ENCODE measurements at places on chromosomes 12 and 14. TPM values are rescaled to one million over a fixed set of nuclear protein-coding genes. Genes with fewer than 3 reads are reported as not detected.

Gene WSCD2
- total RNA-seq, result 34.3 TPM

Gene CNOT2
- total RNA-seq, result 55.6 TPM

Gene FAM90A1
- under 0.01 TPM for total RNA-seq

Gene SYNDIG1L
- total RNA-seq, result 0.65 TPM

Gene CACNA2D4
- 3.4 TPM for total RNA-seq

Gene GPX2
- not detected for total RNA-seq

Gene TAS2R9
- total RNA-seq, result not detected

Gene TMEM117
- total RNA-seq, result 12.7 TPM

Gene CCDC175
- not detected for total RNA-seq

Gene SMIM41
- 8.3 TPM for total RNA-seq

Gene ADAMTS20
- not detected for total RNA-seq

Gene KRT3
- not detected for total RNA-seq

Gene PROX2
- not detected for total RNA-seq

Gene KRT83
- not detected for total RNA-seq

Gene TBPL2
- total RNA-seq, result not detected

Gene KCNJ8
- 24.4 TPM for total RNA-seq

Gene FAM186B
- 0.46 TPM for total RNA-seq

Gene OTX2
- not detected for total RNA-seq

Gene MGST1
- total RNA-seq, result 39.8 TPM

Gene CSRP2
- 65.5 TPM for total RNA-seq

Data from esophagus muscularis mucosa (tissue), 4 donors.